ENCODE measurements at places on chromosomes 13 and 19.

- DNase-seq: no peak
Measured at GRCh38 chr19:14599548-14600147, 16.8 kb downstream of the CLEC17A start.

DNA sequence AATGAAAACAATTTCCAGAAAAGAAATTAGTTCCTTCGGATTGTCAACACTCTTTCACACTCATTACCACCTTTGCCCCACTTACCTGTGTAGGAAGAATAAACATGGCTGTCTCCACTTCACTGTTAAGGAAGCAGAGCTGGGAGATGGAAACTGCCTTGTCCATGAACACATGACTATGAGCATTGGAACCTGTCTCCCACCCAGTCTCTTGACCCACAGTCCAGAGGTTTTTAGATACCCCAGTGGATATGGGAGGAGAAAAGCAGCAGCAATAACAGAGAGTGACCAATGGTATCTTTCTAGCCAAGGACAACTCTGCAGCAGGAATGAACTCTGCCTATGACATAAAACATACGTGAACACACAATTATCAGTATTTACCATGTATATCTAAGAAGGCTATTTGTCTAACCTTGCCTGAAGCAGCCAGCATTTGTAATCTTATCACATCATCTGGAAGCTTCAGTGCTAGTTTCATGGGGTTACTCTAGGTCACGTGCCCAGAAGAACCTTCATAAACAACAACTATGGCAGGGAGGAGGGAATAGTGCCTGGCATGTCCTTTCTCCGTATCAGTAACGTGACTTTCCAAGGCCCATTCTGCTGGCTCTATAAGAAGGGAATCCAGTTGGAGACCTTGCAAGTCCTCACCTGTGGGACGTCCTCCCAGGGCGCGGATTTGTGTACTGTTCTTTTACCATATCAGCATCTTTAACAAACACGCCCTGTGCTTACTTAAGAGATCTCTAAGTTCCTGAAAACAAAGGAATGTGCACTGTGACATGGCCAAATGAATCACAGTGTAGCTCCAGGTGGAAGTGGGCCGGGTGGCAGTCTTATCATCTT, 221.8 kb upstream of the UBL3 start:
- DNase-seq: no peak

DNA sequence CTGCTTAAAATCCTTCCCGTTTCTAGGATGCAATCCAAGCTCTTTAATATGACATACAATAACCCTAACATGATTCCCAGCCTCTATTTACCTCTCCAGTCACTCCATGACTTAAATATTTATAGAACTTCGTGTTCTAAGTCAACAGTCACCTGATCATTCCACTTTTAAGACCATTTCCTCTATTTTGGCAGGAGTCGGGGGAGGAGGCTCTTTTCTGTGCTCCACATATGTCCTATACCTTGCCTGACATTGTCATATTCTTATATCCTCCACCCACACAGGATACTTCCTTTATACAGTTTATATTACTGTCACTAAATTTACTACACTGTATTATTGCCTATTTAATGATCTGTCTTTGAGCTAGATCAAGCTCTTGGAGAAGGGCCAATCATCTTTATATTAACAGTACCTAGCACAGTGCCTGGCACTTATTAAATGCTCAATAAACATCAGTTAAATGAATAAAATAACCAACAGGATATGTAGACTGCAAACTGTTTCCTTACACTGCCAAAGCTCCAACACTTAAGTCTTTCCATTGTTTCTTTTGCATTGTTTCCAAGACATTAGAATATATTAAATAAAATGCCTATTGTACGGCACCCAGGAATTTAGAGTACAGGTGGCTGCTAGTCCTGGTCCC, 2.7 kb downstream of the ARGLU1 start:
- DNase-seq: no peak

GRCh38 chr19:11047866-11048265, 41.4 kb upstream of the LDLR start:
- DNase-seq: no peak

DNA sequence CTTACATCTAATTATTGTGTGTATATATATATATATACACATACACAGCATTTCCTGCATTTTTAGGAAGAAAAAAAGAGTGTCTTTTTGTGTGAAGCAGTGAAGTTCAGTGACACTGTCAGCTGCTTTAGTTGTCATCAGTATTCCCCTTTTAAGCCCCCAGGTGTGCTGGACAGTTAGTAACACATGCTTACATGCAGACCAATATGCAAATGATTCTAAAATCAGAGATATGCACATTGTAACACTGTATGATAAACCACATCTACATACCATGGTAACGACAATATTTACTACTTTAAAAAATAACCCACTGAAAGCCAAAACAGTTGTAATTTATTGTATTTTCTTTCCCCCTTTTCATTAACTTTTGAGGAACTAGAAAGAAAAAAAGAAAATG, 16.8 kb downstream of the LHFPL6 start:
- DNase-seq: no peak

- no peak for DNase-seq
Measured at GRCh38 chr13:40114305-40114896, 458.9 kb downstream of the COG6 start.

DNA sequence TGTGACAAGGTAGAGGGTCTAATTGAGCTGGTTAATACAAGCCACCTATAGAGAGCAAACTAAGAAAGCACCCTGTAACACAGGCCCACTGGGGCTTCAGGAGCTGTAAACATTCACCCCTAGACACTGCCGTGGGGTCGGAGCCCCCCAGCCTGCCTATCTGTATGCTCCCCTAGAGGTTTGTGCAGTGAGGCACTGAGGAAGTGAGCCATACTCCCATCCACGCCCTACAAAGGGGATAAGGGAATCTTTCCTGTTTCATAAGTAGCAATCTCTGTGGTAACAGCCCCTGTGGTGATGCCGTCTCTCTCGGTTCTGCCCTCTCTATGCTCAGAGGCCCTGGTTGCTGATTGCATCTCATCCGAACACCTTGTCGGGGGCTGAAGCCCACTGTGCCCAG, 94.2 kb upstream of the GJB6 start:
- no peak for DNase-seq

DNA sequence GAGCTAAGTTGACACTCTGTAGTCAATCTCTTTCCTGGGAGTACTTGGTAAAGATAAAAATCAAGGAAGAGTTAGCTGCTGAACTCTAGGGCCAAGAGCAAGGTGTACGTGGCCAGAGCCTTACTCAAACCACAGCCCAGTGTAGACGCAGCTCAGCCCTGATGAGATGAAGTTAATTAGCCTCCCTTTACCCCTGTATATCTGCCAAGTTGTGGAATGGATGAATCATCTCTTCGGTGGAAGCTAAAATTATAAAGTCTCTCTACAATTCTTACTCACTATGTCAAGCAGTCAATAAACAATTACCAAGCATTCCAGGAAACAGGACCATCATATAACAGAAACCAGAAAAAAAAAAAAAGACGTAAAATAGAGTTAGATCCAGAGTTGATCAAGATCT, 146.9 kb upstream of the UFM1 start:
- DNase-seq: no peak

GRCh38 chr19:31979949-31980670, 365.3 kb upstream of the ZNF507 start:
- no peak for DNase-seq

All from cortex of kidney (tissue), 1 donor.